ENCODE measurements at places on chromosomes 13 and 19.

DNA sequence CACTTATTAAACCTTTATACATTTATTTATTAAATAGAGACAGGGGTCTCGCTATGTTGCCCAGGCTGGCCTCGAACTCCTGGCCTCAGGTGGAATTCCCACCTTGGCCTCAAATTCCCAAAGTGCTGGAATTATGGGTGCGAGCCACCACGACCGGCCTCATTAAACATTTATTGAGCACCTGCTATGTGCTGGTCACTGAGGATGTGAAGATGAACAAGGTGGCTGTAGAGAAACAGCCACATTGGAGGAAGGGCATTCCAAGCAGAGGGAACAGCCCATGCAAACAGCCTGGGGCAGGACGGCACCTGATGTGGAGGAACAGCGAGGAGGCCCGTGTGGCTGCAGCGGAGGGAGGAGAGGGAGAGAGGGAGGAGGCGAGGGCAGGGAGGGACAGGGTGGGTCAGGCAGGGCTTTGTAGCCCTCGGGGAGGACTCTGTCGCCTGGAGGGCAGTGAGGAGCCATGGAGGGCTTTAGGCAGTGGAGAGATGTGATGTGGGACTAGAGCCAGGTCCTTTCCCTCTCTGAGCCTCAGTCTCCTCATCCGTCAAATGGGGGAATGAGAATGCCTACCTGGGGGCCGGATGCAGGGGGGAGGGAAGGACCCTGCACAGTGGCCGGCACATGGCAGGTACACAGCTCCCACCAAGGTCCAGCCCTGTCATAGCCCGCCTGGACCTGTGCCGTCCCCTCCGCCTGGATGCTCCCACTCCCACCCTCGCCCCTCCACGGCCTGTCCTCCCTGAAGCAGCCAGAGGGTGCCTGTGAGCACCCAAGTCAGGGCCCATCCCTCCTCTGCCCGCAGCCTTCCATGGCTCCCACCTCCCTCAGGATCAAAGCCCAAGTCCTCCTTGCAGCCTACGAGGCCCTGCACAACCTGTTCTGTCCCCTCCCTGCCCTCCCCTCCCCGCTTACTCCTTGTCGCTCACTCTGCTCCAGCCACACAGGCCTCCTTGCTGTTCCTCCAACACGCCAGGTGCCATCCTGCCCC, 21.5 kb upstream of the NFIC start:
- DNase-seq = no peak

- no peak for DNase-seq
These were observed 15.6 kb upstream of the NANOS3 start for GRCh38 chr19:13861392-13861713.

DNA sequence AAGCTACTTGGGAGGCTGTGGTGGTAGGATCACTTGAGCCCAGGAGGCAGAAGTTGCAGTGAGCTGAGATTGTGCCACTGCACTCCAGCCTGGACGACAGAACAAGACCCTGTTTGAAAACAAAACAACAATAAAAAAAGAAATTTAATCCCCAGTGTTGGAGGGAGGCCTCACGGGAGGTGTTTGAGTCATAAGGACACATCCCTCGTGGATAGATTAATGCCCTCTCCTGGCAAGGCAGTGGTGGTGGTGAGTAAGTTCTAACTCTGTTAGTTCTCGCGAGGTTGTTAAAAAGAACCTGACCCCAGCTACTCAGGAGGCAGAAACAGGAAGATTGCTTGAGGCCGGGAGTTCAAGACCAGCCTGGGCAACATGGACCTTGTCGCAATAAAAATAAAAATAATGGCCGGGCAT, 27.6 kb upstream of the SIN3B start:
- DNase-seq = peak; percentile 17

- no peak for DNase-seq
These were observed 69.1 kb downstream of the CELF5 start for GRCh38 chr19:3293560-3293959.

- no peak for DNase-seq
These were observed 7.0 kb downstream of the ZNF737 start for GRCh38 chr19:20558571-20558970.

- DNase-seq = no peak
These were observed 57.5 kb upstream of the USPL1 start for GRCh38 chr13:30560212-30560611.

GRCh38 chr13:51240958-51241357, 18.8 kb downstream of the FAM124A start:
- peak; percentile 11 for DNase-seq

GRCh38 chr13:107200491-107200890, 632.6 kb upstream of the ARGLU1 start:
- DNase-seq = no peak

DNA sequence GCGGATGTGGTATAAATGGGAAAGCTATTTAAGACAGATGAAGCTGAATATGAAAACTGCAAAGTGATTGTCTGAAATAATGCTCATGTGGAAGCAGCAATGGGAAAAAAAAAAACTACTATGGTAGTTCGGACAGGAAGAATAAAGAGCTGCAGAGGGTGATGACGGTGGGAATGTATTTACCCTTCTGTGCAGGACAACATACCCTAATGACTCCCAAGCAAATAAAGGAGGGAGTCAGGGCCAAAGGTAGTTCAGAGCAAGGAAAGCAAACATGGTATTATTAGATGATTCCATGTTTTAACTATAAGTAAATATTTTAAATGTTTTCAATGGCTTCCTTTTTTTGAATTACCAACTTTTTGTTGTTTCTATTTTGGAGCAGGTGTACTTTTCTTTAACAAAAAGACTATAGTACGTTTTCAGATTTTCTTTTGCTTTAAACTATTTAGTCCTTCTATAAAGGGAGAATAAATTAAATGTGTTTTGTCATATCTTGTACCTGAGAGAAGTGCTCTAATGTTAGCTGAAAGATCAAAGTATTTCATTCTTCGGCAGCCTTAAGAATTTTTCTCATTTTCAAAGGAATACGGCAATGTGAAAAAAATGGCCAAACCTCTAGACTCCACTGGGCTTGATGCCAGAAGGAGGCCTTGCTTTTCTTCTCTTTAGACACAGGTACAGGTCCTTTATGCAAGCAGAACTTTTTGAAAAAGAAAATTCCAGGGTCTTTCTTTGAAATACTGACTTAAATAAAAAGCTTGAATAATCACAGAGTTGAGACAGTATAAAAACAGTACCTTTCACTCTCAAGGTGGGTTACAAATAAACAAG, 67.8 kb upstream of the ZDHHC20 start:
- DNase-seq = no peak

GRCh38 chr13:53050151-53050550, 21.5 kb downstream of the OLFM4 start:
- no peak for DNase-seq

- DNase-seq = peak; percentile 87
These were observed 10.4 kb upstream of the ZSWIM4 start for GRCh38 chr19:13784731-13785452.

GRCh38 chr19:7926021-7926726, at the start of gene CTXN1:
CTXN1 (minus strand) TSS chr19:7926135; CDS start chr19:7925538, 597 bp downstream.
- peak; percentile 78 for DNase-seq

DNA sequence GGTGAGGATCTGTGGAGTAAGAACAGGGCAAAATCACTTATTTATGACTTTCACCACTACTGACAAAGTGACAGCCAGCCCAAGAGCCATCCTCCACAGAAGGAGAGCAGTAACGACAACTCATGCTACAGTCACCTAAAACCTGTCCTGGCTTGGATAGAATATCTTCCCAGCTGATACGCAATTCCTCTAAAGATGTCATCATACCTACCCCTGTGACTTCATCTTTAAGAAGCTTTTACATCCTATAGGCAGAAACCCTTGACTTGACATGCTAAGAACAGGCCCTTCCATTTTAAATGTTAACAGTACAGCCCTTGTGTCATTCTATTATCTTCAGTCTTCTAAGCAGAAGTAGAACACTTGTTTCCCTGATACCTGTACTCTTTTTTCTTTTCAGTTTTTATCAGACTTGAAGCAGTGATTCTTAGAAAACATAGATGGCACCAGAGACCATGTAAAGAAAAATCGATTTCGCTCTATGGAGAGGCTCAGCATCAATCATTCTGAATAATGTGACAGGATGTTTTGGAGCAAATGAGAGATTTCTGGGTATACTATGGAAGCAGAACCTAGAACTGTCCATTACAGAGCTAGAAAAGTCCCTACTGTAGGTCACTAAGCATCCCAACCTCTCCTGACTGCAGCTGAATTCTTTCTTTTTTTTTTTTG, 20.1 kb downstream of the STOML3 start:
- DNase-seq = peak; percentile 7

DNA sequence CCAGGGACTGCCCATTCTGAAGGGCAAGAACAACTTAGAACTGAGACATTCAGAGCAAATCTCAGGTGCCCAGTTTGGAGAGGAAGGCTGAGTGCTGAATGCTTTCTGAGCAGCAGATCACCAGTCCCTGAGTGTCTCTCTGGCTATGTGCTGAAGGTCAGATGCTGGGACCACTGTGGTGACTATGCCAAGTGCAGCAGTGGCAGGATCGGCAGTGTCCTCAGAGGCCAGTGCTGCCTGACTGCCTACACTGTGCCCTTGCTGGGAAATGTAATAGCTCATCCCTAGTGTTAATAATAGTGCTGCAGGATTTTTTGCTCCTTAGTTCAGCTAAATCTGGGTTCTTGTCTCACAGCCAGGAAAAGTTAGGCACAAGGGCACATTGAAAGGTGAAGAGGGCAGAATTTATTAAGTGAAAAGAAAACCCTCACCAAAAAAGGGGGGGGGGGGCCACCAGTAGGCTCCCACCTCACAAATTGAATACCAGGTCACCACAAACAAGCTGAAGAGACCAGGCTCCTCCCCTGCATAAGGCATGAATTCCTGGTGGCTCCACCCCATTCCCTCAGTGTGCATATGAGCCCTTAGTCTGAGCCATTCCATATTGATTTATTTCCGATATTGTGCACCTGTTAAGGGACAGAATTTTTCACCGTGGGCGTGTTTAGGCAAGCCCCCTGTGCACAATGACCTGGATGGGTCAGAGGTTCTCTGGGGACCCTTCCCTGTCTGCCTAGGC, 18.5 kb downstream of the RFXAP start:
- no peak for DNase-seq

DNA sequence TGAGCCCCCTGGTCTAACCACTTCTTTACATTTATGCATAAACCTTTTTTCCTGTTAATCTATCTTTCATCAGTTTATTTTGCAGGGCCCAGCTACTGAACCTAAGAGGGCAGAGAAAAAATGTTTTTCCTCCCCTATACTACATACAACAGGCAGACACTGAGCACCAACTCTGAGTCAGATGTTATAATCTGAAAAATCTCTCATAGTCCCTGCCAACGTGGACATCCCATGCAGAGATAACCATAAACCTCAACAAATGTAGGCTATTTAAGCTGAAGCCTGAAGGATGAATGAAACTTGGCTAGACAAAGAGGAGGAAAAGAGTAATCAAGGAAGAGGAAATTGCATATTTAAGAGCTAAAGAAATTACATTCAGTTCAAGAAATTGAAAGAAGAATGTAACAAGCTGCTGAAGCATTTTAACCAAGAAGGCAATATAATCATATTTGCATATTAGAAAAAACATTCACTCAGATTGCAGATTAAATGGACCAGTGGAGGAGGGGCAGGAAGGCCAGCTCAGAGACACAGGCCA, 2.6 kb downstream of the NEK3 start:
- no peak for DNase-seq

- DNase-seq = no peak
These were observed 11.7 kb downstream of the DACT3 start for GRCh38 chr19:46648961-46649960.

- no peak for DNase-seq
These were observed 4.2 kb downstream of the SULT2B1 start for GRCh38 chr19:48556163-48556562.

DNA sequence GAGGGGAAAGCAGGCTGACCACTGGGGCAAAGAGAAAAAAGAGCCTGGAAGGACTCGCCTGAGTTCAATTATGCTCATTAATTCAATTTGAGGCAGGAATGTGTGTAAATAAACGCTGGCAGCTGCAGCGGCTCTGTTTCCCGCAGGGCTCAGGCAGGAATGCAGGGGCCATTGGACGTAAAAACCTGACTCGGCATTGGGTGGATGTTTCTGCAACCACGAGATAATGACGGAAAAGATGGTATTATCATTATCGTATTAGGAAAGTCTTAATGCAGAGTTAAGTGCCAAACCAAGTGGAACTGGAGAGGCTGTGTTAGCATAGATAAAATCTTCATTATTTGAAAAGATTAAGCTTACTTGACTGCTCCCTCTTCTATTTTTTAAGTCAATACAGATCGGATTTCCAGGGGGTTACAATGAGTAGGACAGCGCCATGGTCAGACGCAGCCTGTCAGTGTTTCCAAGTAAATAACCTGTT, 169.8 kb downstream of the SHISA2 start:
- DNase-seq = no peak

- no peak for DNase-seq
These were observed 8.0 kb downstream of the TMEM91 start for GRCh38 chr19:41384351-41384750.

GRCh38 chr13:112657850-112658445, 31.9 kb upstream of the ATP11A start:
- DNase-seq = no peak

DNA sequence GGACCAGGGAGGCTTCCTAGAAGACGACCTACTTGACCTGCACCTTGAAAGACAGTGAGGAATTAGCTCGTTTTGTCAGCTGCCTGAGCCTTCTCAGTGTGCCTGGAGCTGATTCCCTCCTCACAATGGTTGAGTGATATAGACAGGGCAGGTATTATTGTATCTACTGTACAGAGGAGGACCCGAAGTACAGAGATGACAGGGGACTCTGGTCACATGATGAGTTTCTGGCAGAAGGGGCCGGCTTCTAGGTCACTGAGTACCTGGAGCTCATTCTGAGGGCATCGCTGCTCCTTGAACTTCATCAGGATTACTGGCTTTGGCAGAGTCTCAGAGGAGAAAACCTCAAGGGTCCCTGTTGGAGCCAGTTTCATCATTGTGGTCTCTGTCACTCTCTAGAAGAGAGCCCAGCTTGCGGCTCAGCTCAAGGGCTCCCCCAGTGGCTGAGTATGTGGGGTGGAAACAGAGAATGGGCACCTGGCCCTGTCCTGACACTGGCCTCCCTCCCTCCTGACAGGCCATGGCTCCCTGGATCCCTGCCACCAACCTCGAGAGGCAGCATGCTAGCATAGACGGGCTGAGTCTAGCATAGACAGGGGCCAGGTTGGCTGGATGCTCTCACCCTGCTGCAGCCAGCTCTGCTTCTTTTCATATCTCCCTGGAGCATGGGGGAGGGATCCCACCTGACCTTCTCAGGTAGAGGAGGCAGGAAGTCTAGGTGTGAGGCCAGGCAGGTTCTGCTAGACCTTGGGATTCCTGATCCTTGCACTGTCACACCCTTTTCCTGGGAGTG, 38.7 kb downstream of the NFIX start:
- peak; percentile 85 for DNase-seq

GRCh38 chr13:46057256-46058015, 4.9 kb upstream of the ZC3H13 start:
- peak; percentile 35 for DNase-seq
